ENCODE measurements at places on chromosomes 13 and 19.

DNA sequence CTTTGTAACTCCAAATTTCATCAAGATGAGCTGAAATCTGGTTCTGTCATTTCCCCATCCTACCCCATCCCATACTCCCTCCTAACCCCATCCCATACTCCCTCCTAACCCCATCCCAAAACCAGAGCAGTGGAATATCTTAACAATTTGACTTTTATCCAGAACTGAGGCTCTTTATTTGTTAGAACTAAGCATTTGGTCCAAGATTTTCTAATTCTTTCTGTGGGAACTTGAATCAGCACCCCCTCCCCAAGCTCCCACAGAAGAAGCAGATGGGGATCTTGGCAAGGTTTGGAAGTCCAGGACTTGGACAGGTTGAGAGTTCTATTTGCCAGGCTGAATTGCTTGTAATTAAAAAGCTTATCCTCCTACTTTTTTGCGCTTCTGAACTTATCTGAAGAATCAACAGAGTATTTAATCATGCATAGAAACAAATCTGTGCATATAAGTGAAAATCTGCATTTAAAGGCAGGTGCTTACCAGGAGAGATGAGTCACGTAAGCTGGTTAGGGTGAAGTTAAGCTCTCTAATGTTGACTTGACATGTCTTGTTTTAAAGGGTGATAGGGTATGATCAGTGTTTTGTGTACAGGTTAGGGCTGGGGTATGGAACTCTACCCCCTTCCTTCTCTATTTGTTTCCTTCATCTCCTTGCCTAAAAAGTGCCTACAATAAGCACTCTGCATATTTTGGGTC is 111.1 kb downstream of the COG6 start:
- no peak for DNase-seq

DNA sequence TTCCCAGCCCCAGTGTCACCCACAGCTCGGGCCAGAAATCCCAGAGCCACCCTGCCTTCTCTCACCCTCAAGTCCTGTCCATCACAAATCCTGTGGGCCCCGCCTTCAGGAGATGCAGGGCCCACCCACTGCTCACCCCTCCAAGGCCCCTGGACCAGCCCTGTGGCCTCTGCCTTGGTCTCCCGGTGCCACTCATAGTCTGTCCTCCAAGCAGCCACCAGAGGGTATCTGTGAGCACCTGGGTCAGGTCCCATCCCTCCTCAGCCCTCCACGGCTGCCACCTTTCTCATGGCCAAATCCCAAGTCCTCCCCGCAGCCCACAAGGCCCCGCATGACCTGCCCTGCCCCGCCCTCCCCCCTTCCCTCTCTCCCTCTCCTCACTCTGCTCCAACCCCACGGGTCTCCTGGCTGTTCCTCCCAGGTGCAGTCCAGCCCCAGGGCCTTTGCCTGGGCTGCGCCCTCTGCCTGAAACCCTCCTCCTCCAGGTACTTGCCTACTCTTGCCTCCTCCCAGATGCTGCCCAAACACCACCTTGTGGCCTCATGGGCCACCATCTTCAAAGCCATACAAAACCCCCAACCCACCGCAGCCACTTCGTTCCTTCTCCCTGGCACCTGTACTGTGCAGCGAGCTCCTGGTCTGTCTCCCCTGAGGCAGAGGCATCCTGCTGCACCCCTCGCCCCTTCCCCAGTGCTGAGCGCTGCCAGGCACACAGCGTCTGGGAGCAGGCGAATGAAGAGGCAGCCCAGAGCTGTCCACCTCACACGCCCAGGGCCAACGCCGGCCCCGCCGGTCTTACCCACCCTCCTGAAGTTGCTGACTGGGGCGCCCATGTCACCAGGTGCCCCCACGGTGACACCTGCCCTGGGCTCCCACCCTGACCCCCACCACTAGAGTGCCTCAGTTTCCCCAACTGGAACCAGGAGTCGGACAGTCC is 13.2 kb upstream of the UQCR11 start:
- no peak for DNase-seq

- DNase-seq, result no peak
Measured at GRCh38 chr13:86464193-86464592, 665.0 kb upstream of the SLITRK6 start.

DNA sequence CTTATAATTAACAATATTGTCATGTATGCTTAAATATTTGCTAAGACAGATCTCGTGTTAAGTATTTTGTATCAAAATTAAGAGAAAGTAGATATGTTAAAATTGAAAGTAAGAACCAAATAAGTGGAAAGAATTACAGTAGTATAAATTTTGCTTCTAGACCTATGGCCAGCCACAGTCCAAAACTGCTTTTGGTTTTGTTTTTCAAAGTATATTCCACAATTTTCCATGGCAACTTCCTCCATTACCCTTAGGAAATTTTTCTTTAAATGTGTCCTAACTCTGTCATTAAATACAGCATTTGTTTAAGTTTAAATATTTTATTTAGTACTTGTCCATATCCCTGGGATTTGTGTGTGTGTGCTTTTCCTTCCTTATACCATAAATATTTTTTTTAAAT is 689.0 kb downstream of the DIAPH3 start:
- DNase-seq, result no peak

GRCh38 chr19:409516-410242 is 732 bp upstream of the C2CD4C start:
- no peak for DNase-seq

- peak; percentile 43 for DNase-seq
Measured at GRCh38 chr19:36771261-36772231, 1.1 kb downstream of the ZNF850 start.

DNA sequence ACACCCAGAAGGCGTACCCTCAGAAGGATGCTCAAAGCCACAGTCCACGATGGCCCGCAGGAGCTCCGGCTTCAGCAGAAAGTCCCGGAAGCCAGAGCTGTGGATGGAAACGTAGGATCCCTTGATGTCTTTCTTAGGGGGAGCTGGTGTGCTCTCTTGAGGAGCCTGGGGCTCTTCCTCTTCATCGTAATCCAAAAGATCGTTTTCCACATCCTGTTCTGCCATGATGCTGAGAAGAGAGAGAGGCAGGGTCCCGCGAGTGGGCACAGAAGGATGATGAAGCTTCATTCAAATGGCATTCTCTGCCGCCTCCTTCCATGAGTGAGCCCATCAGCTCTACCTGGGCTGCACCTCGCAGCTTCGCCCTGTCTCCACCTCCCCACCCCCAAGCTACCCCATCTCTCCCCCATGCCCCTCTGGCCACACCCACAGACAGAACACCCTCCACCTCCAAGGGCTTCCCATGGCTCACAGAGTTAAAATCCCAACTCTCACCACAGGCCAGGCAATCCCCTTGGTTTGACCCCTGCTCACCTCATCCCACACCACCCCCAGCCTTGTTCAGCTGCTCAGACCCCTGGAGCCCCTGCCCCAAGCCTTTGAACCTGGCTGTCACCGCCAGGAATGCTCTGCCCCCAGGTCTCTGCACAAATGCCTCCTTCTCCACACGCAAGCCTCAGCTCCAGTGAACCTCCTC is 6.0 kb downstream of the DDX39A start:
- DNase-seq, result no peak

GRCh38 chr19:40284251-40284500 is 969 bp downstream of the AKT2 start:
- no peak for DNase-seq

DNA sequence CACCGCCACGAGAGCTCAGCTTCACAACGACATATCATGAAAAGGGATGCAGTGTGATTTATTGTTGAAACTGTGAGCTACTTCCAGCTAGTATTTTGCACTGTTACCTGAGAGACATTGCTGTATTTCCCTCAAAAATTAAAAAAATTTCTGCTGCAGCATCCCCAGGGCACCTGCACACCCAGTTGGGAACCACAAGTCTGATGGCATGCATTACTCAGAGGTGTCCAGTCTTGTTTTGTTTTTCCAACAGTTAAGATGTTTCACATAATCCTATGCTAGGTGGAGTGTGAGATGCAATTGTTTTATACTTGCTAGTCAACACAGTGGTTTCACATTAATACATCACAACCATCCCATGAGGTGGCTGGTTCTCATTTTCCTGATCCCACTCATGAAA is 285.2 kb downstream of the SHISA2 start:
- DNase-seq, result no peak

- no peak for DNase-seq
Measured at GRCh38 chr19:49856574-49857021, 5.6 kb downstream of the PTOV1 start.

DNA sequence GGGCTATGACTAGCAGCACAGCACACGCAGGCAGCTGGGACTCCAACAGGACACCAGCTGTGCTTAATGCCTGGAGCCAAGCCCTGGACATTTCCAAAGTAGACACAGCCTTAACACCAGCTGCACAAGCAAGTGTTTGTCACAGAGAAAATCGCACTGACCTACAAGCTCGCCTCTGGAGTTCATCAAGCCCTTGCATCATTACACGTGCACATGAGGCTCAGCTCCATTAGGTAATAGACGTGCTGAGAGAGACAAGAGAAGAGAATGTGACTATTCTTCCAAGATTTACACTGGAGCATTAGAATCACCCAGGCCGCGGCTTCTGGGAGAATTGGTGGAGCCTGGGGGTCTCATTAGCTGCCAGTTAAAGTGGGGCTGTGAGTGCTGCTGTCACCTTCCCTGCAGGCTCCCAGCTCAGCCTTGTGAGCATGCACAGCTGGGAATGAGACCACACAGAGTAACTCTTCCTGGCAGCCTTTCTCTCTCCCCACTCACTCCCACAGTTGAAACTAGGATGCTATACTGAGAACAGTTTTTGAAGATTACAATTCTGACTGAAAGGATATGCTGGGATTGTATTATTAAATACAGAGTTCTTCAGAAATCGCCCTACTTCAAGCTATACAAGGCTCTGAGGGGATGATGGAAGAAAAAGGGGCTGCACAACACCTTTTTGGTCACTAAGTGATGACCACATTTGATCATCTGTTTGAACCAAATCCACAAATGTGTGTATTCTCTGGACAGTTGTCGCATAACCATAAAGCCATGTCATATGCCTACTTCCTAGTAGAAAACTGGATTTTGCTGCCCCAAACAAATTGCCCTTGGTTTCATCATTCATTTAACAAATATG is 10.5 kb downstream of the STOML3 start:
- DNase-seq, result no peak

DNA sequence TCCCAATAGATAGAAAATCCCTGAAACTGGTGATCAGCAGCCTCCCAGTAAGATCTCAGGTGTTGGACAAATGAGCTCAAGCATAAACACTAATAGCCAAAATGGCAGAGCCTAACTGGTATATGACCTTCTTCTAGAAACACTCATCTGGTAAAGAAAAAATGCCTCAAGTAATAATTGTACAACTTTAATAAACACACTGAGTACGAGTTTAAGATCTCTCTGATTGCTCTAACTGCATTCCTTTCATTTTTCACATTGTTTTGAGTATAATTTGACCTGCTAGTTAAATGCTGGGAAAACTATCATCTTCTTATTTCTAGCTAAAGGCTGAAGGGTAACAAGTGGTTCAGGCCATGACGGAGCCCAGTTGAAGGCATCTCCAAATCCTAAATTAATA is 2009.5 kb upstream of the PCDH20 start:
- DNase-seq, result no peak

DNA sequence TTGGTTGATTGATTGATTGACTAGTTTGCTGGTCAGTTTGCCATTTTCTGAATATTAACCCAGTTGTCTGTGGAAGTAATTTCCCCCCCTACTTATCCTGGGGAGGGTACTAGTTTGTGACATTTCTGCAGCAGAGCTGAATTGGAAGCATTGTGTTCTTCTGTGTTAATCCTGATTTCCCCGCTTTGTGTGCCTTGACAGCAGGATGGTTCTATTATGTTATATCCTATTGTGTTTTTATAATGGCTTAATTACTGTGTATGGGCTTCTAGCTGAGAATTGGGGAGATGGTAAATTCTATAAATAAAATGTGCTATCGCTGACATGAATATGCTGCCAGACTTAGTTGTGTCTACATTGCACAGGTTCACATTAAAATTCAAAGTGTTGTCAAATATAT is 499.7 kb downstream of the COG6 start:
- no peak for DNase-seq

DNA sequence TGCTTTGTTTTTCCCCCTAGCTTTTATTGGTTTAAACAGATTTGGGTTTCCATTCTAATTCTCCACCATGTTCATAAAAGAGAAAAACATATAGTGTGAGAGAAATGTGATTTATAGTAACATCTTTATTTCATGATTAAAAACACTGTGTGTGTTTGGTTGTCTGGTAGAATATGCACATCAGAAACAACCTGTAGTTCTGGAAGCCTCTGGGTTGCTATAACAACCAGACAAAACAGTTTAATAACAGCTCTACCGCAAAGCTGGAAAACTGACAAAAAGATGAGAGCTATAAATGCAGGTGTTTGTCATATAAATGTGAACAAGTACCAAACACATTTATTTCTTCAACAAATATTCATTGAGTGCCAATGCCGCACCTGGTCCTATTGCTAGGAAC is 9.8 kb downstream of the KBTBD6 start:
- no peak for DNase-seq

- DNase-seq, result no peak
Measured at GRCh38 chr13:30861836-30862467, 44.1 kb upstream of the MEDAG start.

DNA sequence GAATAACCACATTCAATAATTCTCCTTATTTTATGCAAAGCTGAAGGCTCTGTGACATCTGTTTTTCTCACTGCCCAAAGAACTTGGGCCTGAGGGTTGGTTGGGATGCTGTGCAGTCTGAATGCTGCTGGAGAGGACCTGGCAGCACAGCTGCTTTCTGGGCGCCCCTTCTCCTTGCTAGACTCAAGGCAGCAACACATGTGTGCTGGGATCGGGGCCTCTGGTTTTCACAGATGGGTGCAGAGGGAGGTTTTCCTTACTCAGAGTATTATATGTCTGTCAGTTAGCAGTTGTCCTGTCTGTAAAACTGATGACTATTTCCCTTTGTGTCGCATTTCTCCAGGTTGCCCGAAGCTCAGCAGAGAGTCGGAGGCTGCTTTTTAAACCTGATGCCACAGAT is 53.2 kb upstream of the TEX29 start:
- DNase-seq, result no peak

DNA sequence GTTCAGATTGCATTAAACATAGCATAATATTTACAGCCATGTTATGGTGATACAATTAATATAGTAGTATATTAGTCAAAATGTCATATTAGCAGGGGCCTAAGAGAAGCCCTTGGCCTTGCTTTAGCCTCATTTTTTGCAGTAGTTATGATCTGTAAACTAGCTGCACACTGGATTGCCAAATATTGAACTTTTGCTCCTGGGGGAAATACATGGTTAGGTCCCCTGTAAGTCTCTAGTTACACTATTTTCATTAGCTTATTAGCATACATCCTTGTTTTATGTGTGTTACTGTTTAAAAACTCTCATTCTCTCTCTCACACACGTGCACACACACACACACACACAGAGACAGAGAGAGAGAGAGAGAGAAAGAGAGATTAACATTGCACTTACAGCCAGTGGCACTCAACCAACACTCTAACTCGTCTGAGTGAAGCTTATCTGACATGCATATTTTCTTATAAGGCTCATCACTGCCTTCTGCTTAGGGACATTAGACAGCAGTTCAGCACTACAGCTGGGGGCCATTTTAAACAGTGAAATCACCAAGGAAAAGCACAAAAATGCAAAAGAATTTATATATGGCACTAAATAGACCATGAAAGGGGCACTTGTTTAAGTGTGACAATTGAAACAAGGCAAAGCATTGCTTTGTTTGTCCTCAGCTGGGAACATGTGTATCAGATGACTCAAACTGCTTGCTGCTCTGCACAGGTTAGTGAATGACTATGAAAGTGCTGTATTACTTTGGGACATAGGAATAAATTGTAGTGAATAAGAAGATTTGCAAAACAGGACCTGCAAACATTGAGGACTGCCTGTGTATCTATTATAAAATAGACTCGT is 278.7 kb downstream of the GPC6 start:
- no peak for DNase-seq

GRCh38 chr19:17227798-17228367 is 1.9 kb downstream of the OCEL1 start:
- no peak for DNase-seq
